Left renal cortex interstitium (tissue), 4 donors: ENCODE measurements at places on chromosomes 13 and 19. TPM values are rescaled to one million over a fixed set of nuclear protein-coding genes. Genes with fewer than 3 reads are reported as not detected.

DNA sequence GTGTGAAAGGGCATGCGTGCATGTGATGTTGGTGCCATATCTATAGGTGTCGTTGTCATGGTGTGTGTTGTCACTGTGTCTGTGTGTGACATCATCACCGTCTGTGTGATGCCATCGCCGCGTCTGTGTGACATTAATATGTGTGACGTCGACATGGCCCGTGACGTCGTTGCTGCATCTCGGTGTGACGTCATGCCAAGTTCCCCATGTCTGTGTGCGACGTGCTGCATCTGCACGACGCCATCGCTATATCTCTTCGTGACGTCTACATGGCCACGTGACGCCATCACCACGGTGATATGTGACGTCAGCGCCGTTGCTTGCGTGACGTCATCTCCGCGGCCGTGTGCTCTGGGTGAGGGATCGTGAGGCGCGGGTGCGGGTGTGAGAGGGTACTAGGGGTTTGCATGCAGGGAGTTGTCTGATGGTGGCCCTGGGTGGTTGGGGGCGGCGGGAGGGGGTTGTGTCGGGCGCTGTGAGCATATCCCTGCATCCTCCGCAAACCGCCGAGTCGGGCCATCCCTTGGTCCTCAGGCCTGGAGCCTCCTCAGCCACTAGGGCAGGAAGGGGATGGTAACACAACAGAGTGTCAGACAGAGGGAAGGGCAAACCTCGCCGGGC lies 14.6 kb downstream of the GTPBP3 start:
- DNase-seq, result no peak

ZNF20 gene
- polyA plus RNA-seq, result 9.9 TPM

CGB5 gene
- polyA plus RNA-seq, result not detected

GRCh38 chr19:37329686-37330085 lies 41.2 kb upstream of the ZNF527 start:
- no peak for DNase-seq

MCEMP1 gene
- polyA plus RNA-seq, result 0.36 TPM

DNA sequence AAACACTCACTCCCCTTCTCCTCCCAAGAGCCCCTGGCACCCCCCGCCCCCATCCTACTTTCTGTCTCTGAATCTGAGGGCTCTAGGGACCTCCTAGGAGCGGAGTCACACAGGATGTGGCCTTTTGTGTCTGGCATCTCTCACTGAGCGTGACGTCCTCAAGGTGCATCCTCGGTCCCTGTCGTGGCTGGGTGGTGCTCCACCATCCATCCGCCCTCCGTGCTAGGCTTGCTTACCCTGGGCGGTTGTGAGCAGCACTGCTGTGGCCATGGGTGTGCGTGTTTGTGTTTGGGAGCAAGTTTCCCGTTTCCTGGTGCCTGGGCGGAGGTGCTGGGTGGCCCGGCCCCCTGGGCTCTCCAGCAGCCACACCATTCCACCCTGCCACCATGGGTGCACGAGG lies 12.2 kb downstream of the PLEKHJ1 start:
- no peak for DNase-seq

DNA sequence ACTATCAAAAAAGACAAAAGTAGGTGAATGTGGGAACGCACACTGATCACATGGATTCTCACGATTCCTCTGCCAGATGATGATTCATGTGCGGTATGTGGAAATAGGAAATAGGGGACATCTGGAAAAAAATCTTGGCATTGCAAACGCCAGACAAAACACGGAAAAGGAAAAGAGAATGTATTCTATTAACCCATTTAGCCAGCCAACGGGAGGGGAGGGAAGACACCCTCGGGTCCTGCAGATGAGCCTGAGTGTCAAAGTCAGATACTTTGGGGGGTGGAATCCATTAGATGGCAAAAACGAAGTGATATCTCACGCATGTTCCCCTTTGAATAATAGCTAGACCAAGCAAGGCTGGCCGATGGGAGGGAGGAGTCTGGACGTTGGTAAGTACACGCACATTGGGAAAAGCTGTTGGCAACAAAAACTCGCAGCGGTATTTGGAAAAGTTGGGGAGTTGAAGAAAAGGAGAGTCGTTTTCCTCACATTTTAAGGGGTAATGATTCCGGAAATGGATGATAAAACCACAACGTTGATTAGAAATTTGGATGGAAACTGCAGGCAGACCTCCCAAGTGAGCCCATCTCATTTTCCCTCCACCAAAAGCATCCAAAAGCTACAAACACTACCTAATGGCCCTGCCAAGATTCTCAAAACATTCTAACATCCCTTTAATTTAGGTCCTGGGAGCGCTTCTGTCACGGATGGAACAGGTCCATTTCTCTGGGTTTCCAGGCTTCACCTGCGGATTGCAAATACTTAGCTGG lies 73.6 kb downstream of the COL4A1 start:
- DNase-seq, result no peak
